ENCODE measurements at places on chromosomes 2 and 18.

DNA sequence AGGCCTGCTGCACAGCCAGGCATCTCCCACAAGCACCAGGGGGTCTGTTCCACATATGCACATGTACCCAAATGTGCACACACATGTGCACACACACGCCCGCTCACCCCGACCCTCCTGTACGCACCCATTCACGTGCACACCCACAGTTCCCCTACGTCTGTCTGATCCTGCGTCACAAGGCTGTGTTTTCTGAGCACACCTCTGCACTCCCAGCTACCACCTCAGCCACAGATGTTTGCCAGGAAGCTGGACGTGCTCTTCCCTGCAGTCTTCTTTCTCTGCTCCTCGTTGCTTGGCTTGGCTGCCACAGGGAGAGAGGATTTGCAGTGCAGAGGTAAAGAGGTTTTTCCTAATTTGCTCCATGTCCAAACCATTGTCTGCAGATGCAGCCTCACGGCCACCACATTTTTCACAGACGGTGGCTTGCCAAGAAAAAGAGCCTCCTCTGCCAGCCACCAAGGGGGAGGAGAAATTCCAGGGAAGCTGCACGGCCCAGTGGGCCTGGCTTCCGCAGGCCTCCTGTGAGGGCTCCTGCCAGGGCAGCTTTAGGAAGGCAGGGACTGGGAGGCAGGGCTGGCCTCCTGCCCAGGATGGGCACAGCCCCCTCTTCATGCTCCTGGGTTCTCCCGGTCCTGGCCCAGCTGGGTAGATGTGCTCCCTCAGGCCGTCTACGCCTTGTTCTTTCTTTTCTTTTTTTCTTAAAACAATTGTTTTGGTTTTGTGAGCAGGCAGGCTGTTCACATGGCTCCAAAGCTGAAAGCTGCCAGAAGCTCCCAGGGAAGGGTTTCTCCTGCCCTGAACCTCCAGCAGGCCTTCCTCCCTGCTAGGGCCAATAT is 29.3 kb upstream of the HS6ST1 start:
- H3K27me3 ChIP-seq, result no peaks in the 10 kb centered on the region
- no peak overlapping the region for H3K4me3 ChIP-seq
- H3K27ac ChIP-seq, result no peak overlapping the region
- no peaks in the 10 kb centered on the region for H3K4me1 ChIP-seq

DNA sequence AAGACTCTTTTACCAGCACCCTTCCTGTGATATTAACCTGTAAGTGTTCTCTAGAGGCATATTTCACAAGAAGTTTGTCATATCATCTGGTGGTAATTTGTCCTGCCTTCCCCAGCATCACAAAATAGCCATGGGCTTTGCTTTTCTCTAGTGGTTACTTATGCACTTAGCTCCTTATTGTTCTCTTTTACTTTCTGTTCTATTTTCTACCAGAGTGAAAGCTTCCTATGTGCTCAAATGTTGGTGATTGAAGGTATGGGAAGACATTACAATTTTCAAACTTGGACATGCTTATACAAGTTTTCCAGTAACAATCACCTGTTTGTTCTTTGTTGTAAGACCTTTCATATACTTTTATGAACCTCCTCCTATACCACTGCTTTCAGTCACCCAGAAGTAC is 87.0 kb upstream of the KCNH7 start:
- no peaks in the 10 kb centered on the region for H3K27me3 ChIP-seq
- no peaks in the 10 kb centered on the region for H3K4me1 ChIP-seq
- no peak overlapping the region for H3K4me3 ChIP-seq
- DNase-seq, result no peak

DNA sequence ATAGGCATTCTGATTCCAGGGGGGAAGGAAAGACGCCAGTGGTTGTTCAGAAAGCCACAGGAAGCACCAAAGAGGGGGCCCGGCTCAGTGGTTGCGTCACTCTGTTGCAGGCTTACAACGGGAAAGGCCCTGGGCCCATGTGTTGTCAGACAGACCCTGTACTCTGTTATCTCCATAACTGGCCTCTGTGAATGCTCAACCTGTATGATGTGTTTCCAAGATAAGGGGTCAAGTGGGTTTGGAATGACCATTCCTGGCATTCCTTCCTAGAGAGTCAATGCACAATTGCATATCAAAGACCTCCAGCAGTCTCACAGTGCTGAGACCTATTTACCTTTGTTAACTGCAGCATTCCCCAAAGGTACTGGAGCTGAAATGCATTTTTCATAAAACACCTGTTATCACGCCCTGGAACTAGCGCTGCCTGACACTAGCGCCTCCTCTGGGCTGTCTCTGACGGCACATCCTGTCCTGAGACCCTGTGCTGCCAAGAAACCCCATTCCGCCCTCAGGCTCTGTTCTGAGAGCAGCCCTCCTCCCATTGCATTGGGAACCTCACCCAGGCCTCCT is 13.2 kb upstream of the LRRFIP1 start:
- peaks cover 20% of the 10 kb centered on the region for H3K4me1 ChIP-seq
- no peak overlapping the region for H3K4me3 ChIP-seq
- H3K27me3 ChIP-seq, result no peaks in the 10 kb centered on the region
- H3K27ac ChIP-seq, result no peak overlapping the region

GRCh38 chr18:48573632-48574283 is 34.9 kb downstream of the CTIF start:
- no peaks in the 10 kb centered on the region for H3K27me3 ChIP-seq
- DNase-seq, result no peak
- no peak overlapping the region for H3K4me3 ChIP-seq
- H3K36me3 ChIP-seq, result no peaks in the 10 kb centered on the region
- H3K27ac ChIP-seq, result no peak overlapping the region

DNA sequence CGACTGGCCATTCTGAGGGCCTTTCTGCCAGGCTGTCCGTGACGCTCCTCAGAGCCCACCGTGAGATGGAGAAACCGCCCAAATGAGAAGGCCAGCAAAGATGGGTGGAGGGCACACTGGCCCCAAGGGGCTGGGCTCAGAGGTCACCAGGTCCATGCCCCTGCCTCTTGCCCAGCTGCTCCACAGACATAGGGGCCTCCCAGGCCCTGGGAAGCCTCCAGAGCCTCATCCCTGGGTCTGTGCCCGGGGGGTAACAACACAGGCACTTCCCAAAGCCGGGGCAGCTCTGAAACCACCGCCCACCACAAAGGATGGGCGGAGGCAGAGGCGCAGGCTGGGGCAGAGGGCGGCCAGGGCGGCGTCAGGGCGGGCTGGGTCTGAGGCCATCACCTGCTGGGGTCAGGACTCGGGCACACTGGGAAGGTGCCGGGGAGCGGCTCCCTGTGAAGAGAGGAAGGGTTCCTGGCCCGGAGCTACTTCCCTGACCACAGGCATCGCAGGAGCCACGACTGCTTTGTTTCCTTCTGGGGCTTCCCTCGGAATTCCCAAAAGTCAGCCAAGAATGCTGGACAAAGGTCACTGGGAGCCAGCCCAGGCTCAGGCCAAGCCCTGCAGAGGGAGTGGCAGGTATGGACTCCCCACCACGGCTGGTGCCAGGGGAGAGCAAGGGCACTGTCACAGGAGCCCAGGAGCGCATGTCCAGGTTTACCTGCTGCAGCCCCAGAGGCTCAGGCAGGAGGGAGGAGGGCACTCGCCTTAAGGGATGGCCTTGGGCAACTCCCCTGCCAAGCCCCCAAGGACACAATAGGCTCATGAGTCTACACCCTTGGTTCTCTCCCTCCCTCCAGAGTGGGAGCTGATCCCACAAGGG is 9.4 kb downstream of the CYP26B1 start:
- DNase-seq, result no peak
- H3K27ac ChIP-seq, result no peak overlapping the region

- H3K36me3 ChIP-seq, result no peaks in the 10 kb centered on the region
- H3K4me1 ChIP-seq, result no peaks in the 10 kb centered on the region
- no peak overlapping the region for H3K4me3 ChIP-seq
- no peak for DNase-seq
- peaks cover 5% of the 10 kb centered on the region for H3K27me3 ChIP-seq
Observed at GRCh38 chr2:237180987-237181386, 95.3 kb downstream of the COPS8 start.

DNA sequence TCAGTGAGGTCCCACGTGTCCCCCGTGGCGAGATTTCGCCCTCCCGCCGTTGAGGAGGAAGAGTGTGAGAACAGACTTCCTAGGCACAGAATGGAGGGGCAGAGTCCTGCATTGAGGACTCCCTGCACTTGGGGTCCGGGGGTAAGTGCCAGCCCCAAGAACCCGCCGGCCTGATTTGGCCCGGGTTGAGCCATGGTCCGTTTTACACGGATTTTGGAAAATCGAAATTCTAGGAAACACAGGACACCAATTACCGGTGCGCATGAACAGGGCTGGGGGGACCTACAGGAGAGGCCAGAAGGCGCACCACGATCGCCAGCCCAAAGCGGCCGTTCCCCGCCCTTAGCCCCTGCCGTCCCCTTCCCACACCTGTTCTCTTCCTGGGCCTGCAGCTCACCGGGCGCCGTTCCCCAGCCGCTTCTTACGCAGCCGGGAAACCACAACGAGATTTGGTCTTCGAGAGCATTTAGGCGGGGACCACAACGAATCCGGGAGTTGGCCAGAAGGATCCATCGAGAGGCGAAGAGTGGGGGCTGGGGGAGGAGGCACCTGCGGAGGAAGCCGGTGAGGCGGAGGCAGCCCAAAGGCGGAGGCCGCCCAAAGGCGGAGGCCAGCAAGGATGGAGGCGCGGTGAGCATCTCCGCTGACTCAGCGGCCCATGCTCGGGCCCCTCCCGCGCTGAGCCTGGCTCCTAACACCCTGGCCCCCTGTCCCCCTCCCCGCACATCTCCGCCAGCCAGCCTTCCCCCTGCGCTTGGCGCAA is 464 bp upstream of the TLX2 start:
- no peak overlapping the region for H3K27ac ChIP-seq
- H3K4me1 ChIP-seq, result peaks cover 40% of the 10 kb centered on the region
- H3K4me3 ChIP-seq, result peak overlapping the region; percentile 25

GRCh38 chr2:237447496-237447895 is 33.5 kb upstream of the COL6A3 start:
- no peak for DNase-seq
- no peaks in the 10 kb centered on the region for H3K36me3 ChIP-seq
- no peaks in the 10 kb centered on the region for H3K27me3 ChIP-seq
- no peak overlapping the region for H3K27ac ChIP-seq

DNA sequence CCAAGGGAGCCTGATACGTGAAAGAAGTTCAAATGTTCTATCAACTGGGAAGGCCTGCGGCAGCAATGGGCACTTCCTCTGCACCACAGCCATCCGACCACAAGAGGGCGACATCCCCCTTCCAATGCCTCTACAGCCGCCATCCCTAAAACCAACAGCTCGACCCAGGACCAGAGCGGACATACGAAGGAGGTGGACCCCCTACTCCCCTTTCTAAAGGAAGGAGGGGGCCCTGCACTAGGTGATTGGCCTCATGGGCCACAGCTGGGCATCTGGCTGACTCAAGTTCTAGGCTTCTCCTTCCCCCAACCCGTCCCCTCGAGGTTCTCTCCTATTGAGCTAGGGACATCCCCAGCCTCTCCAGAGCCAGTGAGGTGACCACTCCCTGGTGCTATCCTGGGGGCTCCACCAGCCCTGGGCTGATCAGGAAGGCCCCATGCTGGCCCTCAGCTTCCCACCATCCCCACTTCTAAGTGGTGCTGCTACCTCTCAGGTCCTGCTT is 217.2 kb downstream of the TNS1 start:
- H3K27ac ChIP-seq, result no peak overlapping the region
- no peak overlapping the region for H3K4me3 ChIP-seq
- no peaks in the 10 kb centered on the region for H3K27me3 ChIP-seq
- peaks cover 28% of the 10 kb centered on the region for H3K4me1 ChIP-seq
- no peaks in the 10 kb centered on the region for H3K36me3 ChIP-seq

- no peaks in the 10 kb centered on the region for H3K4me1 ChIP-seq
- DNase-seq, result no peak
- H3K27ac ChIP-seq, result no peak overlapping the region
- H3K36me3 ChIP-seq, result no peaks in the 10 kb centered on the region
- no peak overlapping the region for H3K4me3 ChIP-seq
- no peaks in the 10 kb centered on the region for H3K27me3 ChIP-seq
Observed at GRCh38 chr2:125169764-125170146, 1144.7 kb downstream of the CNTNAP5 start.

DNA sequence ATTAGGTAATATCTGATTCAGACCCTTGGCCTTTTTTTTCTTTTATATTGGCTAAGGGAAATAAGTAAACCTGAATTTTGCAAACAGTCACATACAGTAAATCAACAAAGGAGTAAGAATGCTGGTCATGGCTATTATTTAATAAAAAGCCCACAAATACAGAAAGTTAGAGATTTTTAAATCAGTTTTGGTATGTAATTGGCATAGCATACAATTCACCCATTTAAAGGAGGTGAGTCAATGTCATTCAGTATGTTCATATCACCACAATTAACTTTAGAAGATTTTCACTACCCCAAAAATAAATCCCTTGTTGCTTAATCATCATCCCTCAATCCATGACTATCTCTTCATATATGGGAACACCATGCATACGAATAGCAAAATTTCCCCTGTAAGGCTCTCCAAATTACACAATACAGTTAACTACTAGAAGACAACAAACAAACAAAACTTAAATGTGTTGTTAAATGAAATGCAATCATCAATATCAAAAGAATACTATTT is 45.9 kb upstream of the NYAP2 start:
- no peak for DNase-seq
- H3K27ac ChIP-seq, result no peak overlapping the region
- no peaks in the 10 kb centered on the region for H3K4me1 ChIP-seq
- H3K36me3 ChIP-seq, result no peaks in the 10 kb centered on the region

- no peaks in the 10 kb centered on the region for H3K27me3 ChIP-seq
- no peak overlapping the region for H3K27ac ChIP-seq
- no peaks in the 10 kb centered on the region for H3K4me1 ChIP-seq
- no peak for DNase-seq
- no peak overlapping the region for H3K4me3 ChIP-seq
- H3K36me3 ChIP-seq, result no peaks in the 10 kb centered on the region
Observed at GRCh38 chr18:61236356-61237057, 96.7 kb upstream of the CDH20 start.

- no peaks in the 10 kb centered on the region for H3K27me3 ChIP-seq
- H3K27ac ChIP-seq, result no peak overlapping the region
- peaks cover 17% of the 10 kb centered on the region for H3K4me1 ChIP-seq
- peaks cover 77% of the 10 kb centered on the region for H3K36me3 ChIP-seq
Observed at GRCh38 chr2:7031547-7032245, 114.5 kb downstream of the RNF144A start.

DNA sequence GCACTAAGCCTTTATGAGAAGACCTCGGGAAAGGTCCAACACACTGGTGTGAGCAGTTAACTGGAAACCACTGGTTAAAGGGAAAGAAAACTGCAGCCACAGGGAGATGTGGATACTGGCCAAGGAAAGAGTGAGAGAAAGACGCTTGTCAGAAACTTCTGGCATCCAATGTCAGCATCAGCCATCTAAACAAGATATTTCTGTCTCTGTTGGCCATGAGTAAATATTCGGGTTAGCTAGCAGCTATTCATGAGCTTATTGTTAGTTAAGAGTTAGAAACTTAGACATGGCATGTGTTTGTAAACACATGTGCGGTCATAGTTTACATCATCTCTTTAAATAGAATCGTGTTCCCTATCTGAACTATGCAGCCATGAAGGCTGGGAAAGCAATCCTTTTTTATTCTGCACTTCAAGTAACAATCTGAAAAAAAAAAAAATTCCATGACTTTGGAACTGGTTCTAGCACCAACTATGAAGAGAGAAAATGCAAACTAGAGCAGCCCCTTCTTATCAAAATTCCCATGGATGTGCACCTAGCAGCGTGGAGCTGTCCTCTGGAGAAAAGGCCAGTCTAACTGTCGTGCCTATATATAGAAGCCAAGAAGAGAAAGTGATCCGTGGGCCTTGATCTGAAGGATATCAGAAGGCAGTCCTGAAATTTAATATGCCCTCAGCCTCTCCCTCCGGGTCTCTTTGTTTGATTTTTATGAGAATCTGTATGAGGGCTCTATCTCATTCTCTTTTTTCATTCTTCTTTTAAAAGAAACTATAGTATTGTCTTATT is 84.0 kb upstream of the RFX8 start:
- no peak overlapping the region for H3K4me3 ChIP-seq
- no peak overlapping the region for H3K27ac ChIP-seq
- H3K36me3 ChIP-seq, result no peaks in the 10 kb centered on the region
- no peaks in the 10 kb centered on the region for H3K27me3 ChIP-seq
- peaks cover 31% of the 10 kb centered on the region for H3K4me1 ChIP-seq
